KBM-7 (cell line): ENCODE measurements at places on chromosomes 3 and 15.

DNA sequence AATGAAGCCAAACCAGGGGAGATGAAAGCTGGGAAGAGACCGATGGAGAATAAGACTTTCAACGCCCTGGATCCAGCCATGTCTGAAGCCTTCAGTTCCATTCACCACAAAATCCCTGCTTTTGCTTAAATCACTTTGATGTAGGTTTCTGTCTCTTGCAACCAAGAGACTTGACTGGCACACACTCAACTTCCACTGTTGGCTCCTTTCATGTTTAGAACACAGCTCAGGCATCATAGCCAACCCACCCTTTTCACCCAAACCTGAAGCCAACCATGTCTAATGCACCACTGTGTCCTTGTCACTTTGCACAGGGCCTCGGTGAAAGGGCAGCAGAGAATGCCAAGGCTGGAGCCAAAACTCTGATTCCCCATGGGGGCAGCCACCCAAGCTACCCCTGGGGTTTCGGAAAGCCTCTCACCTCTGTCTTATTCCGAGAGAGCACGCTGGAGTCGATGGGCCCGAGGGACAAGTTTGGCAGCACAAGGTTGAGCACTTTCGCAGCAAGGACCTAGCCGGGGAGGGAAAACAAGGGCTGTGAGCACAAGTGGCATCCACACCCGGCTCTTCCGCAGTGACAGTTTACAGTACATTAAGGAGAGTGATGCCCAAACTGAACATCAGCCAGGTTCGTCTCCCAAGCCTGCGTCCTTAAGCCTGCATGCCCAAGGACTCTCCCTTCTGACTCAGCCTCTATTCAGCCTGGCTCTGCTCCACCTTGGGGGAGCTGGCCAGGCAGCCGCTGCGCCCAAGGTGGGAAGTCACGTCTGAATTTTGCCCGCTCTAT lies 37.6 kb downstream of the ABTB1 start:
- DNase-seq, result no peak

DNA sequence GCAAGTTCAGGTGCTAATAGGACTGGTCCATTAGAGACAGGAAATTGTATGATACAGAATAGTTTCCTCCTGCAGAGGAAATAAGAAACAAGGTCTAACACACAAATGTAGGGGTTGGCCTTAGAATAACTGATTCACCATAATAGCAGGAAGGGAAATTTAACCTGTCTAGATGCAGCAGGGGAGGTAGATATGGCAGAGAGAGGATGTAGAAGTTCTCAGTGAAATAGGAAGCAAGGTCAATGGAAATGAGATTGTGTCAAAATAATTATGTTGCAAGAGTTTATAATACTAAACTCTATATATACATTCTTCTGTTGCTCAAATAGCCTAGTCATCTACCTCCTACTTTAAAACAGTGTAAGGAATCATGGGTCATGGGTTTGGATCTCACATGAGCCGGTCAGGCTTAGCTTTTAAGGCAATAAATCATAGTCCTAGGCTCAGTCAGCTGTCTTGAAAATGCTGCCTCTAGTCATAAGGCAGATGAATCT lies 17.0 kb downstream of the BCL2A1 start:
- DNase-seq, result no peak

DNA sequence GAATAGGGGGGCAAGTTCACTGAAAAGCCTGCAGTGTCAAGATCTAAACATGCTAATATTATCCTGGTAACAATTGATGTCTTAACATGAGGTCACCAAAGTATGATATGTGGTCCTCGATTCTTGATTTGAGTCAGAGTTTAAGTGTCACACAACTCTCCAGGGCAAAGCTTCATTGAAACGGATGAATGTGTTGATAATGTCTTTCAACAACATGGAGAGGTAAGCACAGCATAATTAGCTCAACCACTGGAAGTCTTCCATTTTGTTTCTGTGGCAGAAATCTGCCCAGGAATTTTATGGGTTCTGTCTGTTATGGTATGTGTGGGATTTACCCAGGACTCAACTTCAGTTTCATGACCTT lies 591.5 kb downstream of the ZNF385D start:
- DNase-seq, result no peak

DNA sequence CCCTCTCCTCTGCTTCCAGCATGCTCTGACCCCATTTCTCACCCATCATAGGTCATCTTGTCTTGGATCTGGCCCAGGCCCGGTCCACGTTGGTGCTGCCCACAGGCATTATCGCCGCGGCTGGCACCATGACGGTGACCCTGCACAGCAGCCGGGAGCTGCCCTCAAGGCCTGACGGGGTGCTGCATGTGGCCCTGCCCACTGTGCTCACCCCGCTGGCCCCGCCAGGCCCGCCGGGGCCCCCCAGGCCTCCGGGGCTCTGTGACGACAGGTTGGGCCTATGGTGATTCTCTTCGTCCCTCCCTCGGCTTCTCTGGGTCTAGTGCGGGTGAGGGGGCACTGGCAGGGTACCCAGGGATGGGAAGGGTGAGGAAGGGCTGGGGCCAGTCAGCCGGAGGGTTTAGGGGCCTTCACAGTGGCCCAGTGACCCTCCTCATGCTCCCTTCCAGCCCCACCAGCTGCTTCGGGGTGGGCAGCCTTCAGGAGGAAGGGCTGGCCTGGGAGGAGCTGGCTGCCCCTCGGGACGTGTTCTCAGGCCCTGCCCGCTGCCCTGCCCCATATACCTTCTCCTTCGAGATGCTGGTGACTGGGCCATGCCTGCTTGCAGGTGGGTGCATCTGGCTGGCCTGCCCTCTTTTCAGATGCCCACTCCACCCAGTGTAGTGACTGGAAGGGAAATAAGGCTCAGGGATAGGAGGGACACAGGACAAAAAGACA lies 3.9 kb downstream of the VWA5B2 start:
- no peak for DNase-seq

GRCh38 chr15:63752979-63753378 lies 80.8 kb downstream of the HERC1 start:
- DNase-seq, result no peak

- DNase-seq, result peak; percentile 36
Measured at GRCh38 chr3:23071758-23072157, 131.4 kb upstream of the UBE2E2 start.

DNA sequence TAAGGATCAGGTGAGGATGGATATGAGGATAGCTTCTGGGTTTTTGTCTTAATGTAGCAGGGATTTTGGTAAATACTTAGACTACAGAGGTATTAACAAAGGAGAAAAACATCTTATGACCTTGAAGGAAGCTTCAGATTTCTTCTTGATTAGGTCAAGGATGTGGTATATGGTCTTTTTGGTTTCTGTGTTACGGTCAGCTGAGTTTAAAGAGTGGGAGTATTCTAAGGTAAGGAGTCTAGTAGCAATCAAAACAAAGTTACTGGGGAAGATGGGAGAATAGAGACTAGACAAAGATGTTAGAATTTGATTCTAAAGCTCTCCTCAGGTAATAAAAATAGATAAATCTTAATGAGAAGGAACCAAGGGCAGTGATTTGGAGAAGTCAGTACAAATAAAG lies 6.2 kb downstream of the HMG20A start:
- no peak for DNase-seq

GRCh38 chr3:101861789-101862415 lies 12.6 kb downstream of the NFKBIZ start:
- no peak for DNase-seq

DNA sequence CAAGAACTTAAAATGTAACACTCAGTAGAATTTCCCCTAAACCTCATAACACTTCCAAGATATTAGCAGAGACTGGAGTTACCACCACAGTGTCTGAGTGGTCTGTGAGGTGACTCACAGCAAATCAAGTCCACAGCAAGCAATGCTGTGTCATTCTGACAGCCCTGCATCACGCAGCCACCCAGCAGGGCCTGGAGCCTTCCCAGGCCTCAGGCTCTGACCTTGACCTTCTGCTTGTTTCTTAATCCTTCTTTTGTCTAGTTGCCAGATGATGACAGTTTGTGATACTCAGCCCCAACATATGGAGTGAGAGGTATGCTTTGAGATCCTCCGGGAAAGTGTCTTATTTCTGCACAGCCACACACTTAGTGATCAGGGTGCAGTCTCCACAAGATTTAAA lies 82.5 kb downstream of the TOP2B start:
- DNase-seq, result no peak

DNA sequence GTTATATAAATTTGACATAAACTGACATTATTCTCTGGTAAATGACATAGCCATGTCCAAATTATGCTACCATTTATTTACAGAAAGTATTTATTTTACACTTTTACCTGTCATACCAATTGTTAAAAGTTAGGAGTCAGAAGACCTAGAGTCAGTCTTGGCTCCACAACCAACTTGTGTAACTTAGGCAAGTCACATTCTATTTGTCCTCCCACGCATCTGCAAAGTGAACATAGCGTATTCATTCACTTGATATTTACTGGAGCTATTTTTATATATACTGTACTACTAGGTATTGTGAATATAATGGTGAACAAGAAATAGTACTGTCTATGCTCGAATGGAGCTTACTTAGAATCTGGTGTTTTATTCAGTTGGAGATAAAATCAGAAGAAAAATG lies 78.7 kb downstream of the ZNF280D start:
- DNase-seq, result no peak

- no peak for DNase-seq
Measured at GRCh38 chr3:153370680-153371079, 208.7 kb downstream of the RAP2B start.

DNA sequence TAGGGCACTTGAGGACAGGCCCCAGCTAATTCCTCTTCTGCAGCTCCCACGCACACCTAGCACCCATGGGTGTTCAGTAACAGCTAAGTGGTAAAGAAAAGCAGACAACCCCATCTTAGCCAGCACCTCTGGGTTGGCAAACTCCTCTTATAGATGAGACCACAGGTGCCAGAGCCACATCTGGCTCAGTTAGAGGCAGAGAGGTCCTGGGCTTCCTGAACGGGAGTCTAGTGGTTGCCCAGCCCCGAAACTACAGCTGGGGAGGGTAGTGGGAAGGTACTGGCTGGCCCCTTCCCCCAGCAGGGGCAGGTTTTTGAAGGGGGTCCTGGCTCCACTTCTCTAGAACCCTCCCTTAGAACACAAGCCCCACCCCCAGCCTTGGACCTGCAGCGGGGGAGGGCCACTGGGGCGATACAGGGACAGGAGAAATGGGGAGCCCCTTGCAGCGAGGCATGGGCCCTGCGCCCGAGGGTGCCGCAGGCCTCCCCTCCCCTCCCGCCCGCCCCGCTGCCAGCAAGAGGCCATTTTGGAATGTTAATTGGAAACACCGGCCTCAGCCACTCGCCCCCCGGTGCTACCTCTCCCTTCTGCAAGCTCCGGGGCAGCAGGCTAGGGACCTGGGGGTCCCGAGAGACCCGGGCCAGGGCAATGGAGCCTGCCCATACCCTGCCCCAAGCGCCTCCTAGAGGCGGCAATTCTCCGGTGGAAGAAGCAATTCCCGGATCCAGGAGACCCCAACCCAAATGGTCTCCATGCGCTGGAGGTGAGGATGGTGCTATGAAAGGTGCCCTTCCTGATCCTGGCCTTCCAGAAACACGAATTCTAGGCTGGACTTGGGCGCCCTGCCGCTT lies 1.5 kb downstream of the DUSP7 start:
- peak; percentile 26 for DNase-seq

- DNase-seq, result no peak
Measured at GRCh38 chr3:82311901-82312300, 550.5 kb upstream of the GBE1 start.

GRCh38 chr15:85440451-85440850 lies 60.0 kb downstream of the AKAP13 start:
- no peak for DNase-seq

DNA sequence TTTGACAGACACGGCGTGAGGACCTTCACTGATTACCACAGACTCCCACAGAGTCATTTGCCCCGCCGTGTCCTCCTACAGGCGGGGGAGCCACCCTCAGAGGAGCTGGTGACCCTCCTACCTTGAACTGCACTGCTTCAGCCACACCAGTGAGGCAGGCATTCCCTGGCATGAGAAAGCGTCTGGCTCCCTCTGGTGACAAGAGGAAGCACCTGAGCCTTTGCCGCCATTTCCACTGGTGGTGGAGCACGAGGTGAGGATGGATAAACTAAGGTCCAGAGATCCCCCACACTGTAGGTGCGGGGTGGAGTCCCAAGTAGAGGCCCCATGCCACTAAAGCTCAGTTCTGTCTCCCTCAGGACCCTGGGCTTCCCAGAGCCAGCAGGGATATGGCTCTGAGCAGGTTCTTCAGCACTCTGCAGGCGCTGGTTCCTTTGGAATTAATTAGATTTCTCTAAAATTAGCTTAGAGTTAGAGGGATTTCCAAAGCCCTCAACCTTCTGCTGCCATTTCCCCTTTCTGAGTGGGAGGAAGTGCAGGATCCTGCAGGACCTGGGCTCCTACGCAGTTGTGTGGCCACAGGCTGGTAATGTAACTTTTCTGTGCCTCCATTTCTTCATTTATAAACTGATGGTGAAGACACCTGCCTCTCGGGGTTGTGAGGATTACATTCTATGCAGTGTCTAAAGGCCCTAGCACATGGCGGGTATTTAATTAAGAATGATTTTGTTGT lies 224.0 kb downstream of the SLCO3A1 start:
- DNase-seq, result peak; percentile 75

GRCh38 chr3:157837336-157837735 lies 268.9 kb downstream of the SHOX2 start:
- no peak for DNase-seq

DNA sequence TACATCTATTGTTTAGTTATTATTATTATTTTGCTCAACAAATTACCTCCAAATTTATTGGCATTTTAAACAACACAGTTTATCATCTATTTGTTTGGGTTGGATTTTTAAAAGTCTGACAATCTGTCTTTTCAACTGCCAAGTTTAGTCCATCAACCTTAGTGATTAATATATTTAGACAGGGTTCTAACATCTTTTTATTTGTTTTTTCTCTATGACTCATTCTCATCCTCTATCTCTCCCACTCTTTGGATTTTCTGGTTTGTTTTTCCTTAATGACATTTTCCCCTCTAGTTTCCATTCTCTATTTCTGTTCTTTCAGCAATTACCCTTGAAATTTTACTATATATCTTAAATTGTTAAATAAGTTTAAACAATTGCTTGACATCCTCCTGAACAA lies 41.9 kb downstream of the EMC4 start:
- DNase-seq, result no peak

DNA sequence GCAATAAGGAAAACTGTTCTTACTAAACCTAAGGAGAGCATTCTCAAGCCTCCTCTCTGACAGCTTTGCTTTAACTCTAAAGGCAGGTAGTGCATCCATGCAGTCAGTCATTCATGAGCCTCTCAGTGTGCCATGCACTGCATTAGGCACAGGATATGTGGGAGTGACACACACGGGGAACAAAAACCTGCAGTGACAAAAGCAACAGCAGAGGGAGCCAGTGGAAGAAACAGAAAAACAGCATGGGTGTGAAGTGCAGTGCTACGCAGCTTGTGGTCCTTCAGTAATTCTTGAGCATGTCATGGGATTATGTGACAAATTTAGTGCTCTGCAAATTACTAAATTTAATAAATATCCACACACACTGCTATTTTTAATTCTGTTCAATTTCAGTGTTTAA lies 230.7 kb downstream of the BBX start:
- DNase-seq, result peak; percentile 80
